AG10803 (cell line): ENCODE measurements at places on chromosomes 13 and 19.

DNA sequence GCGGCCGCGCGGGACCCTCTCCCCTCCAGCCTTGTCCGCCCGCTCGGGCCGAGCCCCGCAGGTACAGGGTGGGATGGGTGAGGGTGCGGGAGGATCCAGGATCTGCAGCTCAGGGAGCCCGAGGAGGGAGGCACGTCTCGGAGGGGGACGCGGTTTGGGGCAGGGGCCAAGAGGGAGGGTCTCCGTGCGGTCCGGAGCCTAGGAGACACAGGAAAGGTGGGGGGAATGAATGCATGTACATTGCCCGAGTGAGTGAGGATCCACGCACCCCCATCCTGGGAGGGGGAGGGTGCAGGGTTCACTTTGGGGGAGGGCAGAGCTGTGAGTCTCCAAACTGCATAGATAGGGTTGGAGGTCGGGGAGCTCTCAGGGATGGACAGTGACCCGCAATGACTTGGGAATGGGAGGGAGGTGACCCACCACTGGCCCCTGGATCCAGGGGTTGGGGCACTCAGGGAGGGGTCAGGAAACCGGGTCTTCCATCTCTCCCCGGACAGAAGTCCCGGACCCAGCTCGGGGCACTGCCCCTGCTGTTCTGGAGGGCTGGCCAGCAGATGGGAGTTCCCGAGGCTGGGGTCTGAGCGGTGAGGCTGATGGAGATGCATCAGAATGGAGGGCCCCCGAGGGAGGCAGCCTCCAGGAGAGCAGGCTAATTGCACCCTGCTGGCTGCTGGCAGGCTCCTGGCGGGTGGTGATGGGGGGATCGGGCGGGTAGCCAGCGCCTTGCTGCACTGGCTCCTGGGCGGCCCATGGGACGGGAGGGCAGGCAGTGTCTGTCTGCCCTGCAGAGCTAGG lies 547 bp downstream of the KCNN1 start:
- DNase-seq: no peak

DNA sequence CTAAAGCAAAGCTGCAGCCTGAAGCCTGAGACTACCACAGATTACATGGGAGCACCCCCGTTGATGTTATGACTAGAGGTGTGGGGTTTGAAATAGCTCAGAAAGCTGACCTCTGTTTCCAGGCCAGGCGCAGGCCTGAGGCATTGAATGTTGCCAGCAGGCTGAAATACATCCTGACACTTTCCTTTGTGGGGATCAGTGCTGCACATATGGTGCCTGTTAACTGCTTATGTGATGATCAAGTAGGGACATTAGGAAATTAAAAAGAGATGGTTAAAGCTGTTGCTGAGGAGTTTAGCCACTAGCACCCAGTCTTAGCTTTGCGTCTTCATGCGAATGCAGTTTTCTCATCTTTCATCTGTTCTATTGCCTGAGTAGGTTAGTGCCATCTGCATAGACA lies 83.2 kb downstream of the CCNA1 start:
- no peak for DNase-seq

- DNase-seq: peak; percentile 89
These were observed 182.0 kb upstream of the SERP2 start for GRCh38 chr13:44191504-44192171.

DNA sequence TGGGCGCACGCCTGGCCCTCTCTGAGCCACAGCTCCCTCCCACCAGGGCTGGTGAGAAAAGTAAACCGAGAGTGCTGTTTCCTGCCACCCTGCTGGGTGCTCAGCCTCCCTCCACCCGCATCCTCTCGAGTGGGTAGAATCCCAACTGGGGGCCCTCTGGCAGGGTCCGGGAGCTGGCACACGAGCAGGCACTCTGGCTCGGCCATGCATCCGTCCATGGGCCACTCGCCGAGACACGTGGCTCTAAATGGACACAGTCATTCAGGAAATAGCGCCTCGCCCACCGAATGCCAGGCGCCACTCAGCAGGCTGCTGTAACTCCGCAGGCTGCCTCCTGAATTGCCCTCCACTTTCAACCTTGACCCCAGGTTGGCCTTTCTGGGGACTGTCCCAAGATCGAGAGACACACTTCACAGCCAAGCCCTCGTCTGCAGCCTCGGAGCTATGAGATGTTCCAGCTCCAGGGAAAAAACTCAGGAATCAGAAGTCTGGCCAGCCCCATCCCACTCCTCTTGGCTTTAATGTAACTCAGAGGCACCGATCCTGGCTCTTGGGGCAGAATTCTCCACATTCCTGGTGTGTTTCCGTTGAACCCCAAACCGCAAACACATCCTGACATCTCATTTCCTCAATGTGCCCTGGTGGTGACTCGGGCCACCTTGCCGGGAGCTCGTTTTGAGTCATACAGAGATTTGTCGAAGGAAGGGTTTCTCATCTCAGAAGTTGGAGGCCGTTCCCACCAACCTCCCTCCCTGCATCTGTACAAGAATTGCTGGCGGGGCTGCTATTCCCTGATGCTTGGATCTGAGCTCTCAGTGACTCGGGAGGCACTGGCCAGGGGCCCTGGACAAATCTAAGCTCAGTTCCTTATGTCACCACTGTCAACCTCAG lies 14.1 kb downstream of the KLF2 start:
- peak; percentile 95 for DNase-seq

DNA sequence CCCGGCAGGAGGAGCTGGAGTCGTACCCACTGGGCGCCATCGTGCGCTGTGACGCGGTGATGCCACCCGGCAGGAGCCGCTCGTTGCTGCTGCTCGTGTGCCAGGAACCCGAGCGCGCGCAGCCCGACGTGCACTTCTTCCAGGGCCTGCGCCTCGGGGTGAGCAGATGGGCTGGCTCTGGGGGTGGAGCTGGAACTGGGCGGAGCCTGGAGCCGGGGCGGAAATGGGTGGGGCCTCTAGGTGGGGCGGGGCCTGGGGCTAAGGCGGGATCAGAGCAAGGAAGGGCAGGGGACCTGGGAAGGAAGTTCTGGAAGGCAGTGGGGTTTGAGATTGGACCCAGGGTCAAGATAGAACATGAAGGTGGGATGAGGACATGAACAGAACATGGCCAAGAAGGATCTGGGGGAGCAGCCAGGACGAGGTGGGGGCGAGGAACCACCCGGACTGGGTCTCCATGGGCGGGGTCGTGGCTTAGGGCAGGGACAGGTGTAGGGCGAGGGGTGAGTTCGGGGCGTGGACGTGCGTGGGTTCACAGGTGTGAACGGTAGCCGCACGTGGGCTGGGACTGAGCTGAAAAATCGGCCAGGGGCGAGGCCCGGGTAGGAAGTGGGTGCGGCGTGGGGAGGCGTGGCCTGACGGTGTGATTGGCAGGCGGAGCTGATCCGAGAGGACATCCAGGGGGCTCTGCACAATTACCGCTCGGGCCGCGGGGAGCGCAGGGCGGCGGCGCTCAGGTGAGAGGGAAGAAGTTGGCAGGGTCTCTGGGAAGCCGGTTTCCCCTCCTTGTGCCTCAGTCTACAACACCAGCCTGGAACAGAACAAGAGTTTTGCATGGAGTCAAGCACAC lies 4.7 kb downstream of the EPS8L1 start:
- peak; percentile 58 for DNase-seq

DNA sequence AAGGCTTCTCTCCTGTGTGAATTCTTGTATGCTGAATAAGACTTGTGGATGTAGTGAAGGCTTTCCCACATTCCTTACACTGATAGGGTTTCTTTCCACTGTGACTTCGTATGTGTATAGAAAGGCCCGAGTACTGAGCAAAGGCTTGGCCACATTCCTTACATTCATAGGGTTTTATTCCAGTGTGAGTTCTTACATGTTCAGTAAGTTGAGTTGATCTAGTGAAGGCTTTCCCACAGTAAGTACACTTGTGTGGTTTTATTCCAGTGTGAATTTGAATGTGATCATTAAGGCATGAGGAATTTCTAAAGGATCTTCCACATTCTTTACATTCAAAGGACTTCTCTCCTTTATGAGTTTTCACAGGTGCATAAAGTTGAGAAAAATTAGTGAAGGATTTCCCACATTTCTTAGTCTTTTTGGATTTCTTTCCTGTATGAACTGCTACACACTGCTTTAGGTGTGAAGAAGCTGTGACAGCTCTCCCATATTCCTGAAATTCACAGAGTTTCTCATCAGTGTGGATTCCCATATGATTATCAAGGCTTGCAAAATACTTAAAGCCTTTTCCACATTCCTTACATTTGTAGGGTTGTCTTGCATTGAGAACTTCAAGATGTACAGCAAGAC lies 10.4 kb downstream of the ZNF561 start:
- no peak for DNase-seq

DNA sequence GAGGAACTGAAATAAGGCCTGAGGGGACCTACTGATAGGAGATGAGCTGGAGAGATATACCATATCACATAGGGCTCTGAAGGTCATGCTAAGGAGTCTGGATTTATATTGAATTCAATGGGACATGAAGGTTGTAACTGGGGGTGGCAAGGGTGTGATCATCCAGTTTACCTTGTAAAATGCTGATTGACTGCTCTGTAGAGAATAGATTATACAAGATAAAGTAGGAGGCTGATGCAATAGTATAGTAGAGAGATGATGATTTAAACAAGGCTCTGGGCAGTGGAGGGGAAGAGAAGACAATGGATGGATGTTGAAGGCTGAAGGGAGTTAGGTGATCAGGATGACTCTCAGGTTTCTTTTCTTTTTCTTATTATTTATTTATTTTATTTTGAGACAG lies 18.0 kb upstream of the PAN3 start:
- DNase-seq: no peak

- DNase-seq: no peak
These were observed 89.4 kb downstream of the COL4A2 start for GRCh38 chr13:110396476-110396875.

DNA sequence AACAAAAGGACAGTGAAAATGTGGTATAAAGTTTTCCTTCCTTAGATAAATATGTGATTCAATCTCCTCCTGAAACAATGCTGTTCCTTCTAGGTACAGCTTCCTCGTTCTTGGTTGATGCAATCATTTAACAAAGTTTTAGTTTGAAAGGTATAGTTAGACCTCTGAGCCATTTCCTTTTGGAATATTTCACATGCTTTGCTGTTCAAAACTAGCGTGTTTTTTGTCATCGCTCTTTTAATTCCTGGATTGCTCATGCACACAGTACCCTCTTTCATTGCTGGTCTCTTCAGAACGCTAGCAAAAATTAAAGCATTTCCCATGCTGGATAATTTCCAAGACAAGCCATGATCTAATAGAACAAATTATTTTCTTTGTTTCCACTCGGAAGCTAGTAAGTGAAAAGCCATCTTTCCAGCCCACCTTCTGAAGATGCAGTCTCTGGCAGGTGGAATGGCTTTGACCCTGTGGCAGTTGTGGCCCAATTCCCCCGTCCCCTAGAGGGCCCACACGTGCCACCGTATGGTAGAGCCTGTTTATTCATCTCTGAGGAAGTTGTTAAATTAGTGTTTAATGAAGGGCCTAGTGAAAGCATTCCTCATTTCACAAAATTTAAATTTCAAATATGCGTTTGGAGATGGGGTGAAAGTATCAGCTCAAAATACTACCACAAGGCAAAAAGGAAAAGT lies 1040.6 kb upstream of the SLC10A2 start:
- no peak for DNase-seq

DNA sequence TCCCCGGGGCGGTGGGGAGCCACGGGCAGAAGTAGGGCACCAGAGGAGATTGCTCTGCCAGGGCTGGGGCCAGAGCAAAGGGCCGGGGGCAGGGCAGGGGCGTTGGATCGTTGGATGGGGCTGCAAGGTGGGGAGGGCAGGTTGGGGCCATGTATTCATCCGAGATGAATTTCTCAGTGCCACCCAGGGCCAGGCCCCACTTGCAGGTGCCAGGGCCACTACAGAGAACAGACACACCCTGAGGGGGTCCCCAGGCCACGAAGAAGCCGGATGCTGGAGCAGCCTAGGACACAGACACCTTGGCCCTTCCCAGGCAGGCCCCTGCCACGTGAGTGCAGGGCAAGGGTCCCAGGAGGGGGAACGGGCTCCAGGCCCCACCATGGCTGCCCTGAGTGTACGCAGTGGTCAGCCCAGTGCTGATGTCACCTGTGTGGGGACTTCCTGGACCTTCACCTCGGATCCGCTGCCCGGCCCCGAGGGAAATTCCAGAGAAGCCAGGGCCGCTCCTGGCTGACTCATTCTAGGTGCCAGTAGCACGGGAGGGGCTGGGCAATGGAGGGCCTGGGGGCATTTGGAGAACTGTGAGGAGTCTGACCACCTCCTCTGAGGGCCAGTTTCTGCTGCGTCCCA lies 9.6 kb upstream of the SBNO2 start:
- no peak for DNase-seq

GRCh38 chr19:10984166-10984735 lies 23.4 kb downstream of the SMARCA4 start:
- DNase-seq: no peak
